ENCODE measurements at places on chromosomes 16 and 17. TPM values are rescaled to one million over a fixed set of nuclear protein-coding genes. Genes with fewer than 3 reads are reported as not detected.

MPP3 gene
- 4.3 TPM for total RNA-seq

GAS2L2 gene
- not detected for total RNA-seq

PSMD3 gene
- total RNA-seq: 84.8 TPM

ITGAL gene
- not detected for total RNA-seq

KRTAP1-5 gene
- total RNA-seq: not detected

YBX2 gene
- total RNA-seq: not detected

MAPT gene
- 2.1 TPM for total RNA-seq

LMF1 gene
- 17.4 TPM for total RNA-seq

ZACN gene
- total RNA-seq: not detected

IGFBP4 gene
- 471 TPM for total RNA-seq

GPR139 gene
- total RNA-seq: not detected

PPP1R27 gene
- total RNA-seq: not detected

DNAAF1 gene
- total RNA-seq: not detected

RUNDC3A gene
- 0.85 TPM for total RNA-seq

DHRS7C gene
- not detected for total RNA-seq

ASGR2 gene
- total RNA-seq: not detected

MYH8 gene
- 4.1 TPM for total RNA-seq

SP6 gene
- not detected for total RNA-seq

RGS11 gene
- 0.94 TPM for total RNA-seq

CD7 gene
- 4.0 TPM for total RNA-seq

B3GNT9 gene
- 62.5 TPM for total RNA-seq

CCL3 gene
- not detected for total RNA-seq

TBC1D3H gene
- total RNA-seq: not detected

CDRT4 gene
- total RNA-seq: 0.12 TPM

TLCD2 gene
- total RNA-seq: 13.2 TPM

CACNG1 gene
- 0.51 TPM for total RNA-seq

TOM1L1 gene
- 25.1 TPM for total RNA-seq

KRTAP4-6 gene
- total RNA-seq: not detected

KCNJ12 gene
- 1.5 TPM for total RNA-seq

SLC5A11 gene
- total RNA-seq: not detected

PIMREG gene
- 3.3 TPM for total RNA-seq

FOXC2 gene
- total RNA-seq: 1.7 TPM

AATK gene
- total RNA-seq: 0.35 TPM

SLC52A1 gene
- not detected for total RNA-seq

TMED6 gene
- not detected for total RNA-seq

OSGIN1 gene
- 3.1 TPM for total RNA-seq

RPAIN gene
- 13.4 TPM for total RNA-seq

PRCD gene
- 0.94 TPM for total RNA-seq

ITGAX gene
- not detected for total RNA-seq

GNG13 gene
- not detected for total RNA-seq

CDK5R1 gene
- total RNA-seq: 1.1 TPM

PIK3R5 gene
- total RNA-seq: not detected

SCNN1B gene
- total RNA-seq: not detected

CA7 gene
- total RNA-seq: not detected

KRT25 gene
- not detected for total RNA-seq

SPATA32 gene
- not detected for total RNA-seq

FOXO3B gene
- 6.0 TPM for total RNA-seq

ZP2 gene
- total RNA-seq: not detected

SPN gene
- not detected for total RNA-seq

FOXJ1 gene
- total RNA-seq: not detected

CSH2 gene
- not detected for total RNA-seq

ANKFN1 gene
- not detected for total RNA-seq

KRTAP2-2 gene
- total RNA-seq: not detected

ITGAD gene
- total RNA-seq: not detected

ARL5C gene
- not detected for total RNA-seq

KRTAP4-3 gene
- not detected for total RNA-seq

ORAI3 gene
- 85.8 TPM for total RNA-seq

ASPHD1 gene
- total RNA-seq: 20.4 TPM

CORO6 gene
- 27.3 TPM for total RNA-seq
